ENCODE measurements at places on chromosomes 5 and 9. TPM values are rescaled to one million over a fixed set of nuclear protein-coding genes. Genes with fewer than 3 reads are reported as not detected.
A peak's percentile ranks its signal among the peaks of the same experiment; 100 is the strongest.

SNCB gene
- not detected for total RNA-seq

GFM2 gene
- total RNA-seq: 35.9 TPM

SLC36A2 gene
- total RNA-seq: not detected

CAMLG gene
- 26.2 TPM for total RNA-seq

SV2C gene
- not detected for total RNA-seq

CER1 gene
- not detected for total RNA-seq

SURF2 gene
- total RNA-seq: 6.3 TPM

KCTD16 gene
- total RNA-seq: 0.65 TPM

ANAPC2 gene
- 24.0 TPM for total RNA-seq

MSANTD3 gene
- total RNA-seq: 59.3 TPM

KCNN2 gene
- total RNA-seq: not detected

DNA sequence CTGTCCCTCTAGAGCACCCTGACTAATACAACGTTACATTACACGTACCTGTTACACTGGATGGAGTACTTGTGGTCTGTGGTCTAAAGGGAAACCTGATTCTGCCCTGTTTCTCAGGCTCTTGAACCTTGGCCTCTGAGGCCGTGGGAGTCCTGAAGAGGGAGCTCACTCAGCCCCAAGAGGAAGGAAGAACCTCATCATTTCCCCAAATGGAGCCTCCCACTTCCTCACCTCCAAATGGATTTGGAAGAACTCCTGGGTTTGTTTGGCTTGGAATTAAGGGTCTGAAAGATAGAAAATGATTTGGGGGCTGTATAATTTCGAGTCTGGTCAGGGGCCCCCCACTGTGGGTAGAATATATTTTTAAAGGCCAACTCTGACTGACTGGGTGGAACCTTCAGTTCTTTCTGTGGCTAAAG, 200.2 kb downstream of the SEMA6A start:
- H3K4me1 ChIP-seq: peaks cover 7% of the 10 kb centered on the region
- H3K27ac ChIP-seq: no peak overlapping the region
- no peak for DNase-seq
- H3K4me3 ChIP-seq: no peak overlapping the region

GRCh38 chr9:105144841-105145240, 99.6 kb upstream of the SLC44A1 start:
- no peak overlapping the region for H3K4me3 ChIP-seq
- H3K27ac ChIP-seq: no peak overlapping the region

DNA sequence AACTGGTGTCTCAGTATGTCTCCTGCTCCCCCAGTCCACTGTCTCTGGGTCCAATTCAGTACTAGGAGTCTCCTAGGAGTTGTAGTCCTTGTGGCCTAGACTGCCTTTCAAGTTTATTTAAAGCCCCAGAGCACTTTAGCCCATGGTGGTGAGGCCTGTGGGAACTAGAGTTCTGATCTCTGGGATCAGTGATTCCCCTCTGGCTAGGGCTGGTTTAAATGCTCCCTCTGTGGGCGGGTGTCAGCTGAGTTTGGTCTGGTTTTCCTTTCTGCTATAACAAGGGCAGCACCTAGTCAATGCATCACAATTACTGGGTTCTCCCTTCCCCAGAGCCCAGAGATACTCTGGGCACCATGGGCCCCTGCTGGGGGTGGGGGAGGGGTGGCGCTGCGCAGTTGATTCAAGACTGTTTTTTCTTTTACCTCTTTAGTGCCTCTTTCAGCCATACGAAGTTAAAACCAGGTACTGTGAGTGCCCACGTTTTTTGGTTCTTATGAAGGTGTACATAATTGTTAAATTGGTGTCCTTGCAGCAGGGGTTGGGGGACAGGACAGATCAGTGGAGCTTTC, 9.3 kb upstream of the SLC36A3 start:
- no peak for DNase-seq
- H3K36me3 ChIP-seq: no peaks in the 10 kb centered on the region
- H3K4me3 ChIP-seq: no peak overlapping the region
- no peaks in the 10 kb centered on the region for H3K27me3 ChIP-seq
- no peak overlapping the region for H3K27ac ChIP-seq

GRCh38 chr9:131516100-131516499, 13.4 kb downstream of the POMT1 start:
- H3K27ac ChIP-seq: no peak overlapping the region
- H3K4me3 ChIP-seq: no peak overlapping the region
- H3K36me3 ChIP-seq: peaks cover 6% of the 10 kb centered on the region
- H3K4me1 ChIP-seq: no peaks in the 10 kb centered on the region
- DNase-seq: no peak

DNA sequence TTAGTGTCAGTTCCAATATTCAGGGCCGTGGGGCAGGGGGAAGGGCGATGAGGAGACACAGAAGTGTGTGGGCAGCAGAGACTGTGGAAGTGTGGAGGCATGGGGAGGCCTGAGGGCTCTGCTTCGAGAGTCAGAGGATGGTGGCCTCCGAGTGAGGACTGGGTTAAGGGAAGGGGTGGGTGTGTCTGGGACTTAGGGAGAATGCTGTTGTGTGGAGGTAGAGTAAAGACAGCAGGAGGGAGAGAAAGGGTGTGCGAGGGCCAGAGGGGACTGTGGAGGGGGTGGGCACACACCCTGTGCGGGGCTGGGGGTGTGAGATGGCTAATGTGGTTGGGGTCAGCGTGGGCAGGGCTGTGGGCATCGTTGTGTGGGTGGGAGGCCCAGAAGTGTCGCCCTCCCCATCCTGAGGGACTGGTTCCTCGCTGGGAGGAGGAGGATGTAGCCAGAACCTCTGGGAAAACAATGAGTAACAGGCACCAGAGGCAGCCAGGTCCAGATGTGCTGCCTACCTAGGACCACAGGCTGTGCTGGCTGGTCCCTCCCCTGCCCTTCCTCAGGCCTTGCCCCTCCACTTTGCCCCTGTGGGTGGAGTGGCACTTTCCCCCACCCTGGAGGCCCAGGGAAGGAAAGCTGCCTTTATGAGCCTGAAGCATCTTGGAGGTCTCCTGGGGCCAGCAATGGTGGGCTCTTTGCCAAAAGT, 4.2 kb downstream of the USP20 start:
- DNase-seq: peak; percentile 34
- peak overlapping the region; percentile 69 for H3K27ac ChIP-seq
- no peaks in the 10 kb centered on the region for H3K27me3 ChIP-seq
- no peak overlapping the region for H3K4me3 ChIP-seq

- peaks cover 21% of the 10 kb centered on the region for H3K4me1 ChIP-seq
- no peak overlapping the region for H3K4me3 ChIP-seq
- H3K36me3 ChIP-seq: no peaks in the 10 kb centered on the region
- H3K27ac ChIP-seq: no peak overlapping the region
Measured at GRCh38 chr9:109776391-109776790, 3.6 kb upstream of the PALM2AKAP2 start.

DNA sequence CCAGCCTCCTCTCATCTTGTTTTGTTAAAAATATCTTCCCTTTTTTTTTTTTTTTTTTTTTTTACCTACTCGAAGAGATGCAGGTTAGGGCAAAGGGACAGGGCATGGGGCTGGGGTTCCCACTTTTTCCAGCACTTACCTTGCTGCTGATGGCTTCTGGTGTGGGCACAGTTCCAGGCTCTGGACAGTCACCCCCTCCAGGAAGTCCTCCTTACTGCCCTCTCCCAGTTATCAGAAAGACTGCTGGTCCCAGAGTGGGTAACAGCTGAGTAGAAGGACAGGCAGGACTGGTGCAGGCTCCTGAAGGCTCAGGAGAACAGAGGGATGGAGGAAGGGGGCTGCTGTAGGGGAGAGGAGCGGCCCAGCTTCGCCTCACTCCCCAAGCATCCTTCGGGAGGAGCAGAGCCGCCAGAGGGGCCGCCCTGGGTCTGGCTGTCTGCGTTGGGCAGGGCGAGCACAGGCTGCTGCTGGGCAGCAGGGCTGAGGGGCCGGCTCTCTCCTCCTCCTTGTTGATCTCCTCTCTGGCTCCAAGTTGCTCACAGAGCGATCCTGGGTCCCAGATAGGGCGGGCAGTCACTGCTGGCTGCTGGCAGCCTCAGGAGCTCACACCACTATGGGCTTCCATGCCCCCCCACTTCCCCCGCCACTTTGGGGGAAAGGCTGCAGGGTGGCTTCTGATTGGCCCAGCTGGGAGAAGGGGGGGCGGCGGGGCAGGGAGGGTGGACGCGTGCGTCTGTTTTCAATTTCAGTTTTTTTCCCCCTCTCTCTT, at the start of gene PDGFRB:
TSS of gene PDGFRB (minus strand) at position 588 of the 769 bp plus-strand sequence. CDS start 18,798 bp downstream, outside the sequence.
- H3K27me3 ChIP-seq: no peaks in the 10 kb centered on the region
- no peaks in the 10 kb centered on the region for H3K36me3 ChIP-seq
- peaks cover 68% of the 10 kb centered on the region for H3K4me1 ChIP-seq
- peak within 1 kb of the TSS; percentile 96 for H3K4me3 ChIP-seq
- H3K27ac ChIP-seq: peak within 1 kb of the TSS; percentile 76
- peak; percentile 88 for DNase-seq

- H3K27ac ChIP-seq: no peak overlapping the region
- H3K27me3 ChIP-seq: peaks cover 5% of the 10 kb centered on the region
- peak; percentile 43 for DNase-seq
- no peak overlapping the region for H3K4me3 ChIP-seq
Measured at GRCh38 chr9:134236001-134236421, 71.6 kb upstream of the RNU6ATAC start.

DNA sequence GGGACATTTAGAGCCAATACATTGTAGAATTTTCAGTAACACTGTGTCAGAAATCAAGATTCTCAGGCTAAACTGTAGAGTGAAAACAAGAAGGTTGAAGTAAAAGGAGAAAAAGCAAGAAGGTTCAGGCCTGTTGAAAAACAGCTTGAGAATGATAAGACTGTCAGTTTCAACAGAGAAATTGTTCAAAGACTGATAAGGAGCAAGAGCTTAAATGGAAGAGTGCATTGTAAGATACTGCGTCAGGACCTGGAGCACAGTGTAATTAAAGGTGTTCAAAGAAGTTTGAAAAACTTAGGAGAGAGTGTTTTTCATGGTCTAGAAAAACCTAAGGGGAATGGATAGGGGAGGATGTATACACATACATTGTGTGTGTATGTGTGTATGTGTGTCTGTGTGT, 408.3 kb downstream of the KDM4C start:
- no peak overlapping the region for H3K4me3 ChIP-seq
- peaks cover 6% of the 10 kb centered on the region for H3K4me1 ChIP-seq
- DNase-seq: no peak
- H3K36me3 ChIP-seq: peaks cover 5% of the 10 kb centered on the region
- H3K27me3 ChIP-seq: no peaks in the 10 kb centered on the region

- H3K4me1 ChIP-seq: peaks cover 3% of the 10 kb centered on the region
- DNase-seq: no peak
- H3K27me3 ChIP-seq: no peaks in the 10 kb centered on the region
- no peak overlapping the region for H3K27ac ChIP-seq
- no peaks in the 10 kb centered on the region for H3K36me3 ChIP-seq
- no peak overlapping the region for H3K4me3 ChIP-seq
Measured at GRCh38 chr9:91833096-91833877, 116.7 kb downstream of the ROR2 start.

GRCh38 chr9:124370896-124371582, 44.2 kb downstream of the PSMB7 start:
- H3K27me3 ChIP-seq: no peaks in the 10 kb centered on the region
- no peak overlapping the region for H3K27ac ChIP-seq
- peak; percentile 68 for DNase-seq
- peaks cover 6% of the 10 kb centered on the region for H3K36me3 ChIP-seq

GRCh38 chr5:59831326-59832010, 62.1 kb downstream of the PDE4D start:
- DNase-seq: no peak
- peaks cover 3% of the 10 kb centered on the region for H3K4me1 ChIP-seq
- no peak overlapping the region for H3K27ac ChIP-seq
- peaks cover 80% of the 10 kb centered on the region for H3K27me3 ChIP-seq

- H3K27ac ChIP-seq: no peak overlapping the region
- H3K27me3 ChIP-seq: 0 out of 2 replicates have a peak, but pooled peaks cover 6% of the 10 kb centered on the region
- H3K4me1 ChIP-seq: no peaks in the 10 kb centered on the region
- no peak overlapping the region for H3K4me3 ChIP-seq
- no peaks in the 10 kb centered on the region for H3K36me3 ChIP-seq
- no peak for DNase-seq
Measured at GRCh38 chr9:18018661-18019060, 439.8 kb downstream of the SH3GL2 start.

GRCh38 chr5:93545872-93546271, 35.1 kb downstream of the NR2F1-AS1 start:
- H3K4me1 ChIP-seq: peaks cover 11% of the 10 kb centered on the region
- H3K27ac ChIP-seq: no peak overlapping the region
- peaks cover 19% of the 10 kb centered on the region for H3K36me3 ChIP-seq
- no peak overlapping the region for H3K4me3 ChIP-seq

DNA sequence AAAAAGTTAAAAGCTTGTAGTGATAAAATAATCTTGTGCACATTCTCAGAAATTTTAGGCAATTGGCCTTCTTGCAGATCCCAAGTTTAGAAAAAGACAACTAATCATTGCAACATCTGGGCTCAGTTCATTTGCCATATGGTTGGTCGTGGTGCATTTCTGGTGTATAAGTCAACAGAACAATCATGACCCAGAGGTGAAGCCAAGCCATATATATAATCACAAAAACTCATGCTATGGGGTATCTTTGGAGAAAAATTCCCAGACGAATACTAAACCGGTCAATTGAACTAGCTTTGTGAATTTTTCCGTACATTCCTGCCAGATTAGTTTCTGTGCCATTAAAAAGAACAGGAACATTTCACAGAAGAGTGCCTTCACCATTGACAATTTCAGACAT, 50.3 kb downstream of the FYB1 start:
- H3K4me3 ChIP-seq: no peak overlapping the region
- DNase-seq: peak; percentile 75
- no peaks in the 10 kb centered on the region for H3K36me3 ChIP-seq
- peak overlapping the region; percentile 64 for H3K27ac ChIP-seq

GRCh38 chr9:82599336-82599949, 463.5 kb downstream of the RASEF start:
- no peaks in the 10 kb centered on the region for H3K36me3 ChIP-seq
- DNase-seq: no peak
- no peaks in the 10 kb centered on the region for H3K4me1 ChIP-seq
- H3K27me3 ChIP-seq: peaks cover 40% of the 10 kb centered on the region

GRCh38 chr5:177368869-177369644, 11.3 kb downstream of the RGS14 start:
- DNase-seq: peak; percentile 65
- H3K4me1 ChIP-seq: peaks cover 10% of the 10 kb centered on the region
- no peaks in the 10 kb centered on the region for H3K27me3 ChIP-seq

GRCh38 chr5:143987264-143987663, 175.3 kb downstream of the HMHB1 start:
- peaks cover 54% of the 10 kb centered on the region for H3K4me1 ChIP-seq

DNA sequence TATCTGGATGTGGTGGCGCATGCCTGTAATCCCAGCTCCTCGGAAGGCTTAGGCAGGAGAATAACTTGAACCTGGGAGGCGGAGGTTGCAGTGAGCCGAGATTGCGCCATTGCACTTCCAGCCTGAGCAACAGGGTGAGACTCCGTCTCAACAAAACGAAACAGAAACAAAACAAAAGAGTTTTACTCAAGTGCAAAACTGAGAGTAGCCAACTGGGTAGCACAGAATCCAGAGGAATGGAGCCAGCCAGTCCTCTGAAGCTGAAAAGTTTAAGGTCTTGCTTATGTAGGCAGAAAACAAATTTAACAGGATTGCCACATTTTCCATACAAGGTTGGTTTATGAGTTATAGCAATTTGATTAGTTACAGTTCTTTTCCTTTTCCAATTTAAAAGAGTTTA, 32.0 kb downstream of the SPIN1 start:
- H3K36me3 ChIP-seq: peaks cover 17% of the 10 kb centered on the region
- H3K27me3 ChIP-seq: no peaks in the 10 kb centered on the region
- H3K4me1 ChIP-seq: no peaks in the 10 kb centered on the region
- H3K27ac ChIP-seq: no peak overlapping the region

GRCh38 chr9:34087370-34087769, 38.7 kb upstream of the UBAP2 start:
- H3K4me3 ChIP-seq: no peak overlapping the region
- H3K36me3 ChIP-seq: peaks cover 47% of the 10 kb centered on the region
- H3K4me1 ChIP-seq: no peaks in the 10 kb centered on the region
- no peaks in the 10 kb centered on the region for H3K27me3 ChIP-seq
- DNase-seq: no peak

GRCh38 chr5:150146235-150146634, 9.4 kb downstream of the PDGFRB start:
- no peak for DNase-seq
- no peaks in the 10 kb centered on the region for H3K27me3 ChIP-seq
- H3K36me3 ChIP-seq: 0 out of 2 replicates have a peak, but pooled peaks cover 5% of the 10 kb centered on the region
- peaks cover 74% of the 10 kb centered on the region for H3K4me1 ChIP-seq
- peak overlapping the region; percentile 94 for H3K27ac ChIP-seq
- H3K4me3 ChIP-seq: no peak overlapping the region
